Activated naive CD4-positive, alpha-beta T cell treated with anti-CD3 and anti-CD28 coated beads, Interleukin-2, amount 50 U/mL, for 16 hours (primary cell): ENCODE measurements at places on chromosomes 7 and 10.

DNA sequence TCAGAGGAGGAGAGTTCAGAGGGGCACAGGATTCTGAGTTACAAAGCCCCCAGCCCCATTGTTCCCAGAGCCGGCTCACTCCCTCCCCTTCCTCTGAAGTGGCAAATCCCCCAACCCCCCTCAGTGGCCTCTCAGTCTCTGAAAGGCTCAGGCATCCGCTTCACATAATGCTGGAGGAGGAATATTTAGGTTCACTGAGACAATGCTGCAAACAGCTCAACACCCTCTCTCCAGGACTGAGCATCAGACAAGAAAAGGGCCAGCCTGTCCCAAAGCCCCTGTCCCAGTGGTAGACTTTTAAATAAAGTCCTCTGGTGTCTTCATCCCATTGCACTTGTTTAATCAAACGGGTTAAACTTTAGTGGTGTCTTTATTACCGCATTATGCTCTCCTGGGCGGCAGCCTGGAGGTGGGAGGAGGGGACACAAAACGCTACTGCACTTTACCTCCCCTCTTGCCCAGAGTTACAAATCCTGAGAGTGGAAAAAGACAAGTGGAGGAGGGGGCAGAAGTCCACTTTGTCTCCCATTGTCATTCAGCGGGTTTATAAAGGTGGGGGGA, 257.9 kb downstream of the FGFR2 start:
- no peak for DNase-seq

DNA sequence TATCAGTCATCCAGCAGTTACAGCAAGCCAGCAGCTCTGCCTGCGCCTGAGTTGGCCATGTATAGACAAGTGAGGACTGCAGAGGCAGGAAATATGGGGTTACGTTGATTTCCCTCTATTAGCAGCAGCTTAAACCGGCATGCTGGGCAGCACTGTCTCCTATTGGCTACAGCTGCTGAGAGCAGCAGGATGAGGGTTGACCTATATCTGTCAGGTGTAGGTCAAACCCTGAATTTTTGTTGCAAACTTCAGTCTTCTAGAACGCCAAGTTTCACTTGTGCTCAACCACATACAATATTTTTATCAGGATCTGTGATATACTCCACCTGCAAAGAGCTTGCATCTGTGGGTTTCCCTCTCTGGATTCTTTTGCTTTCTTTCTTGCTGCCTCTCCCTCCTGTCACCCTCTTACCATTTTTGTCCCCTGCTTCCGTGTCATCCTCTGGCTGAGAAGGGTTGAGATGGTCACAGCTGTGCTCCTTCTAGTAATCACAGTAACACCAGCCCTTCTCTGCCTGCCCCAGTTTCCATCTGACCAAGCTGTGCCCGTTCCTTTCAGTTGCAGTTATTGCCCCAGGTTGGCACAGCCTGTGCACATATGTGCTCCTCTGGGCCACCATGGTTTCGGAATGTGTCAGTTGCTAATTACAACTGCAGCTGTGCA, 23.8 kb upstream of the GLCCI1 start:
- peak; percentile 26 for DNase-seq

DNA sequence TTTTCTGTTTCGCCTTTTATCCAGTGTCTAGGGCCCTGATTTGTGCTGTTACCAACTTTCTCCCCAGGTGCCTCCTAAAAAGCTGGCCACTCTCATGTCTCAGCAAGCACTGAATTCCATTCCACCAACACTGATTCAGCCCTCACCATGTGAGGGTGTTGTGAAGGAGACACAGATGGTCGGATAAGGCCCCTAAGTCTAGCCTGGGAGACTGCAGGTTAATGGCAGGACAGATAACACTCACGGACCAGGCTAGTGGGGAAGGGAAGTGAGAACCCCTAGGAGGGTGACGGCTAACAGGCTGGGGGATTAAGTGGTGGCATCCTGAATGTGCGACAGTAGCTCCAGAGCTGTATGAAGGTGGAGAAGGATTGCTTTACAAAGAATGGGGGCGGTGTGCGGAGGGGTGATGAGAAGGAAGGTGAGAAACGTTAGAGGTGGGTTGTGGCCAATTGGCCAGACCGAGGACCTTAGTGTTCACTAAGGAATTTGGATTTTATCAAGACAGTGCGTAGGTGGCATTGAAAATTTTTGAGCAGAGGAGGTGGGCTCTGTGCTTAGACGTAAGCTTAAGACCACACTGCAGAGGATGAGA, 3.8 kb upstream of the DUSP5 start:
- DNase-seq, result no peak

DNA sequence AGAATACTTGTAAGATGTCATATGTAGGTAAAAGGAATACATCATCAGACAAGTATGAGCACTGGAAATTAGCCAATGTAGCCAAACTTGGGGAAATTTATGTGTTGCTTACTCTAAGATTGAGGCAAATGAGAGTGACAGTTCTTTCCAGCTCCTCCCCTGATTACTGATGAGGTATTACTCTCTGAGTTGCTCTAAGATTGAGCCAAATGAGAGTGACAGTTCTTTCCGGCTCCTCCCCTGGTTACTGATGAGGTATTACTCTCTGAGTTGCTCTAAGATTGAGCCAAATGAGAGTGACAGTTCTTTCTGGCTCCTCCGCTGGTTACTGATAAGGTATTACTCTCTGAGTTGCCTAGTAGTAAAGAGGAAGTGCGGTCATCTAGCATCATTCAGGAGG, 435.8 kb downstream of the NRG3 start:
- no peak for DNase-seq

DNA sequence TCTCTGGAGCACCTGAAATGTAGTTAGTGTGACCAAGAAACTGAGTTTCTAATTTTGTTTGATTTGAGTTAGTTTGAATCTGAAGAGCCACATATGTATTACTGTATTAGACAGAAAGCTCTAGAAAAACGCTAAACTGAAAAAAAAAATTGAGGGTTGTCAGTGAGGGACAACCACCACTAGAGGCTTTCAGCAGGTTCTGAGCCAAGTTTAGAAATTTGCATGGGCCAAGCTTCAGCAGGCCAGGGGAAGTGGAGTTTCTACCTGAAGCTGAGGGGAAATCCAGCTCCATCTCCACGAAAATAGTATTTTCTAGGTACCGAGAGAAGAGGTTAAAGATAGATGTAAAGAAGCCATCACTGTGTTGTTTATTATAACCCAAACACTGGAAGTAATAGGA, 77.9 kb upstream of the PLXNA4 start:
- no peak for DNase-seq

GRCh38 chr7:129169171-129169671, 19.2 kb upstream of the SMO start:
- DNase-seq, result peak; percentile 58

GRCh38 chr7:95421847-95422444, 12.9 kb downstream of the PON2 start:
- no peak for DNase-seq

- DNase-seq, result no peak
These were observed 141.4 kb downstream of the GRID1 start for GRCh38 chr10:86225103-86225782.

- DNase-seq, result no peak
These were observed 1.1 kb downstream of the ARHGAP12 start for GRCh38 chr10:31927565-31927883.

GRCh38 chr10:50528206-50528605, 95.5 kb downstream of the SGMS1 start:
- no peak for DNase-seq

DNA sequence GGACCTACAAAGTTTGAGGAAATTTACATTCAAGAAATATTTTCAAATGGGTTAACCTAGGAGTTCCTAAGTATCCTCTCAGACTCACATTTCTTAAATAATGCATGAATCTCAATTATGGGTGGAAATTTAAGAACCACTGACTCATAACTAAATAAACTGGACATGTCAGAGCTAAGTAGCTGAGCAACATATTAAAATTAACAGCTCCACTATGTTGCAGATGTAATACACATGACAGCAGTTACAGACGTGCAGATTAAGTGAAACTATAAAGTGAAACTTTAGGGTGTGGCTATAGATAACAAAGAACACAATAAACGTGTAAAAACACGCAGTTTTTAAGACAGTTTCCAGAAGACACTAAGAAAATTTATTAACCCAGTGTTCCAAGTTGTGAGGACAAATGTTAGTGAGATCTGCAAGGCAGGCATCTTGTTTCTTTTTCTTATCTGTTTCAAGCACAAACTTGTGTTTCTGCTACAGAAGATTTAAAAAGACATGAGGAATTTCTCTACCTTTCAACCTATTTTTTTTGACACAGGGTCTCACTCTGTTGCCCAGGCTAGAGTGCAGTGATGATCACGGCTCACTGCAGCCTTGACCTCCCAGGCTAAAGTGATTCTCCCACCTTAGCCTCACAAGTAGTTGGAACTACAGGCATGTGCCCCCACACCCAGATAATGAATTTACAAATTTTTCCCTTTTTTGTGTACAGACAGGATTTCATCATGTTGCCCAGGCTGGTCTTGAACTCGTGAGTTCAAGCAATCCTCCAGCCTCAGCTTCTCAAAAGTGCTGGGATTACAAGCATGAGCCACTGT, 25.3 kb downstream of the DNMBP start:
- DNase-seq, result no peak

DNA sequence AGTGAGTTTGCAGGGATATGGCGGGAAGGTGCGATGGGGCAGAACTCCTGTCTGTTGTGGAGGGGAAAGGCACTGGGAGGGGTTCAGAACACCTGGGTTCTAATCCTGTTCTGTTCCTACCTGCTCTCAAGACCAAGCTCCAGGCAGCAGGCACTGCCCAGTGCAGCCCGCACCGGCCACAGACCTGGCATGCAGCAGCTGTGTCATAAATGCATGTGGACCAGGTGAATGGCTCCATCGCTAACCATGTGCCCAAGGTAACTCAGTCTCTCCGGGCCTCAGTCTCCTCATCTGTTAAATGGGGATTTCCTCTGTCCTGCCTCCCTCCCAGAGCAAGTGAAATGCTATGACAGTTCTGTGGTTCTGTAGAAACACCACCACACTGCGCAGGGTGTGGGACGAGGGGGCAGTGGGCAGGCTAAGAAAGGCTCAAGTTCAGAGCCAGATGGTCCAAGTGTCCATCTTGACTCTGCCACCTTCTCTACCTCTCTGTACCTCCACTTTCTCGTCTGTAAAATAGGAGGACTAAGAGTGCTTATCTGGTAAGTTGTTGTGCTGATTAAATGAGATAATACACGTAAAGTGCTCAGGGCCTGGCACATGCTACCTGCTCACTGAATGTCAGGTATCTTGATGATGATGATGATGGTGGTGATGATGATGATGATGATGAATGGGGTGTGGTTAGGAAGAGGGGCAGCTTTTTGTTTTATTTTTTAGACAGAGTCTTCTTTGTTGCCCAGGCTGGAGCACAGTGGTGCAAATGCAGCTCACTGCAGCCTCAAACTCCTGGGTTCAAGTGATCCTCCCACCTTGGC, 22.9 kb downstream of the ATP6V1F start:
- no peak for DNase-seq

- DNase-seq, result no peak
These were observed 524.1 kb upstream of the SEMA3D start for GRCh38 chr7:85710960-85711359.

- DNase-seq, result no peak
These were observed 114.8 kb downstream of the SDK1 start for GRCh38 chr7:3415861-3416312.

- DNase-seq, result no peak
These were observed 10.8 kb downstream of the STEAP2 start for GRCh38 chr7:90222390-90222789.

DNA sequence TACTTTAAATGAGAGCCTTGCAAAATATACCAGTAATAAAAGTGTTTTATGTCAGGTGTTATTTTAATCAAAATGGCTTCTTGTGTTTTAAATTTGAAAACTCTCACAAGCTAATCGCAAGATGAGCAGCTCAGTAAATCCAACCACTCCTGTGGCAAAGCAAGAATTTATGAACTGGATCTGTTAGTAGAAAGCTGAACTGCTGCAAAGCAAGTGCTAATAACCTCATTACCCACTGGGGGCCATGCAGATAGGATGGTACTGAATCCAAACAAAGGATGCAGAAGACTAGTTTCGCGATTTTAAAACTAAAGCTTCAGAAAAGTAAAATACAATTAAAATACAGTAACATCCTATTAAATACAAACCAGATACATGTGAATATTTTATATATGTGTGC, 468.0 kb downstream of the PARD3 start:
- DNase-seq, result no peak

- DNase-seq, result no peak
These were observed 120.9 kb downstream of the SLC16A9 start for GRCh38 chr10:59588791-59589190.

GRCh38 chr7:17436126-17436525, 137.7 kb downstream of the AHR start:
- no peak for DNase-seq

DNA sequence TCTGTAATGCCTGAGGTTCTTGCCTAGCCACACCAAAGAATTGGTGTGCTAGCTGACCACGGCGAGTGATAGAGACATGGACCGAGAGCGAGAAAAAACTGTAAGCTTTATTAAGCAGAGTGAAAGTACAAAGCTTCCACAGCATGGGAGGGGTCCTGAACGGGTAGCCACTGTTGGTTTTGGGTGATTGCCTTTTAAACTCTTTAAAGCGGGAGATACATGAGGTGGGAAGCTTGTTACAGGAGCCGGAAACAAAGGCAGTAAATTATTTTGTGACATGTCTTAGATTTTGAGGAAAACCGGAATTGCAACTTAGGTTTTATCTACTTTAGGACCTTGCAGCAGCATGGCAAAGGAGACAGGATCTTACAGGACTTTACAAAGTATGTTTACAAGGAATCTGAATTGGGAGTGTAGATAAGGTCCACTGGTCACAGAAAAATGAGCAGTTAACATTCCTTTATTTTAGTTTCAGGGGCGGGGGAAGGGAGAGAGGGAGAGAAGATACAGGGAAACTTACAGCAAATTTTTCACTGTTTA, 252.7 kb upstream of the MBL2 start:
- DNase-seq, result no peak

GRCh38 chr10:125964558-125964957, 68.2 kb downstream of the FANK1 start:
- DNase-seq, result no peak

- no peak for DNase-seq
These were observed 5.9 kb downstream of the BORCS7 start for GRCh38 chr10:102859911-102860310.

DNA sequence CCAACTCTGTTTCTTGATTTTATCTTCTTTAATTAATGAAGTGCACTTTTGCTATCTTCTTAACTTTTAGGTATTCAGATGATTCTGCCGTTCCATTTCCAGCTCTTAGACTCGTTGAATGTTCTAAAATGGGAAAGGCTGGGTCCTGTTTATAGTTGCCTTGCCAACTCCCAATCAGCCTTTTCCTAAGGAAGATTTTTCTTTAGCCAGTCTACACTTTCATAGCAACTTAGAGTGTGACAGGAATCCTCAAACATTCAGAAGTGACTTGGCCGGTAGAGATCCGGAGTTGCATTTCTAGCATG, 23.0 kb upstream of the TRIL start:
- DNase-seq, result no peak

DNA sequence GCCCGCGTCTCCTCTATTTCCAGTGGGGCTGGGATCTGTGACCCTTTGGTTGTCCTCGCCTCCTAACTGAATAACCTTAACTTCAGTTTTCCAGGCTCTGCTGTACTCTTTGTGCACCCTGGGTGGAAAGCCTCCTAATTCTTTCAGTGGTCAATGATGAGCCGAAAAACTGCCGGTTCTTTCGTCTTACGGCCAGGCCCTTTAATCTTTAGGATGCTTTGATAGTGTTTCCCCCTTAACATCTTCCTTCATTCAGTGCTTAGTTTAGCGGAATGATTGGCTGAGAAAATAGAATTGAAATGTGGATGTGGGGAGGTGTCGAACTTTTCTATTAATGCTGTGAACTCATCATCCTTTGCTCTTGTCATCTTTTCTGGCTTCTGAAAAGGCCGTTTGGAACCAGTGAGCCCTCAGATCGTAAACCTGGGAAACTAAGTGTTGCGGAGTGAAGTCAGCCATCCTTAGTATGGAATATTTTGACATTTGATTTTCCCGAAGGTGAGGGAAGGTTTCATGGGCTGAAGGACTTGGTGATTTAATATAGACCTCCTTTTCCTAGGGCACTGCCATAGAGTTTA, 847 bp downstream of the GARS1 start:
- DNase-seq, result no peak
